ENCODE measurements at places on chromosomes 12 and 14.

DNA sequence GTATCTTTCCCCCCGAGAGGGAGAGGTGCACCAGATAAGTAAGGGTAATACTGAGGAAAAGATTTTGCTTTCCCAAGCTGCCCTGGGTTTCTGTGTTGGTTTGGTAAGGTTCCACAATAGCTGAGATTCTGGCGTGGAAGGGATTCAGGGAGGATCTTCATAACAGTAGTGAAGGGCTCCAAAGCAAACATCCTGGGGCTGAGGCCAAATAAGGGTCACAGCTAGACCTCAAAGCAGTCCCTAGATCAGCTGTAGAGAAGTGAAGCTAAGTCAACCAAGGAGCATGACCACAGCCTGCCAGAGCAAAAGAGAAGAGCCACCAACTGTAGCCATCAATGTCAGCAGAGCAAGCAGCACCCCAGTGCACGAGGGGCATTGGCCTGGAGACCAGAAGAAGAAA lies 73.2 kb upstream of the SLC35F4 start:
- DNase-seq = no peak

DNA sequence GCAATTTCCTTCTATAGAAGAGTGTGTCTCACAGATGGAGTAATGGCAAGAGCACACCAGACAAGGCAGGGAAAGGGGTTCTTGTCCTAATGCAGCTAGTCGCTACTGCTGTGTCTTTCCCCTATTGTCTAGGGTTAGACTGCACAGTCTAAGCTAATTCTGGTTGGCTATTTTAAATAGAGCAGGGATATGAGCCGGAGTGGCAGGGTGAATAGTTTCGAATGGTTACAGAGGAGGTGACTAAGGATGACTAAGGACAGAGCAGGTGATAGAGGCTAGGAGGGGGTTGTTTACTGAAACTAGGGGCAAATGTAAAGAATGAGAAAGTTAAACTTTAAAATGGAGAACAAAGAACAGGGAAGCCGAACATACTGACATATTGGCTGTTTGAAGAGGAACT lies 25.6 kb upstream of the CPNE8 start:
- DNase-seq = no peak

- no peak for DNase-seq
Observed at GRCh38 chr14:65850429-65851135, 438.1 kb downstream of the FUT8 start.

GRCh38 chr12:57719777-57720605 lies 18.6 kb downstream of the AGAP2 start:
- no peak for DNase-seq

DNA sequence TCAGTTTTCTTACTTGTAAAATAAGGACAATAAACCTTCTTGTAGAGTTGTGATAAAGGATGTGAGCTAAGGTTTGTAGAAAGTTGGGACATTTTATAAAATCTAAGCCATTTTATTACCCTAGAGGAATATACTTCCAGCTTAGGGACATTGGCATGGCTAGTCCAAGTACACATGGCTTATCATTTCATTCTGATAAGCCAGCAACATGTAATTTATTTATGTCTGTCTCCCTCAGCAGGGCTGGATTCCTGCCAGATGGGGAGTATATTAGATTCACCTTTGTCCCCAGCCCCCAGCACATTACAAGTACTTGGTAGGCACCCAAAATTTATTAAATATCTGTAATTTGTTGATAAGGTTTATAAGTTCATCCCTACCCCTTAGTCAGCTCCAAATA lies 6.3 kb upstream of the ATG14 start:
- no peak for DNase-seq

DNA sequence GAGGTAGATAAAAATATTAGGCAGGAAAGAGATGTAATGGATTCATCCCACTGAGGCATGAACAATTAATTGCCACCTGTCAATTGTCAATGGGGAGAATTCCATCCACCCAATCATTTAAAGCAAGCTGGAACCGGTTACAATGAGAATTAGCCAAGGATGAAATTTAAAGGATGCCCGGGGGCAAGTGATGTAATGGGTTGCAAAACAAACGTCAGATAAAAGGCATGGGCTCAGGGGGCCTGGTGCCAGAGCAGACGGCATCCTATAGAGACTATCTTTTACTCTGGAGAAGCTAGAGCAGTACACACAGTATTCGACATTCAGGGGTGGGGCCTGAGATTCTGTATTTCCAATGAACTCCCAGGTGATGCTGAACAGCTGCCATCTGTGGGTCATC lies 80.5 kb upstream of the ZFP36L1 start:
- no peak for DNase-seq

DNA sequence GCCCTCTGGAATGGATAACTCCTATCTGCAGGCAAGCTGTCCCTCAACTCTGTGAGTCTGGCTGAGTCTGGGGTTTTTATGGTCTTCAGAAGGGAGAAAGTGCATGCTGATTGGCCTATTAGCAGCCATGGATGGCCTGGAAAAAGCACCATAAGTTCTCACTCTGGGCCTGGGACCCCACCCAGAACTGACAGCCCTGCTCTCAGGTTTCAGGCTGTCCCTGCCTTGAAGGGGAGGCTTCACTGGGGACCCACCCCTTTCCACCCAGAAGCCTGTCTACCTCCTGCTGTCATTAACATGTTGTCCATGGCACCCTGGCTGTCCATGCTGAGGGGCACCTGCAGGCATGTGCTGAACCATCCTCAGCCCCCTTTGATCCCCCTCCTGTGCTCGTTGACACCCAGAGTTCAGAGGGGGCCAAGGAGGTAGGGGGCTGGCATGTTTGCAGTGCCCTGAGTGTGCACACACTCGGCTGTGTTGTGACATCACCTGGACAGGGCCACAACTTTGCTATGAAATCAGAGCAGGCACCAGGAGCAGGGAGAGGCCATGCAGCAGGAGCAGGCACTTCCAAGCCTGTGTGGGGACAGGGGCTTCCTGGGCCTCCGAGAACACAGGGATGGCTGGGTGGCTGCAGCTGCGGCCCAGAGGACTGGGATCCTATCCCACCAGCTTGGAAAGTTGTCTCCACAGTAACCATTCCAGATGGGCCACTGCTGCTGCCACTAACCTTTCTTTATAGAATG lies 84.7 kb downstream of the ACSS3 start:
- no peak for DNase-seq

DNA sequence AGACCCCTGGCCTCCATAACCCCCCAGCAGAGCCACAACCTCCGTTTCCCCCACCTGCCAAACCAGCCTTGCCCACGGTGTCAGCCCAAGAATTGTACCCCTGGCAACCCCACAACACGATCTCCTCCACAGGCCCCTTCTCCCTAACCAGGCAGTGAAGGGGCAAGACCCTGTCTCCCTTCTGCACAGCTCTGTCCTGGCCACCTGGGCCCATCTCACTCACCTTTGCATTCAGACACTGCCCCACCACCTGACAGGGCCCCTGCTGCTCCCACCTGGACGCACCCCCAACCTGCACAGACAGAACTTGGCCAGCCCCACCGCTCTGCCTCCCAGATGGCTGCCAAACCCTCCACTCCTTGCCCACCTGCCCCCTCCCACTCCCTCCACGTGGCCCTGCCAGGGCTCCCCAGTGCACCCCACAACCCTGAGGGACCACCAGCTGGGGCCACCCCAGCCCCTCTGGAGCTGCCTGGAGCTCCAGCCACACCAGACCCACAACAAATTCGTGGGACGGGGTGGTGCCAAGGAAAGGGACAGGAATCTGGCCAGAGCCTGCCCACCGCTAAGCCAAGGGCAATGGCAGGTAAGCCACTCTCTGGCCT lies 11.8 kb downstream of the AHNAK2 start:
- DNase-seq = peak; percentile 22

DNA sequence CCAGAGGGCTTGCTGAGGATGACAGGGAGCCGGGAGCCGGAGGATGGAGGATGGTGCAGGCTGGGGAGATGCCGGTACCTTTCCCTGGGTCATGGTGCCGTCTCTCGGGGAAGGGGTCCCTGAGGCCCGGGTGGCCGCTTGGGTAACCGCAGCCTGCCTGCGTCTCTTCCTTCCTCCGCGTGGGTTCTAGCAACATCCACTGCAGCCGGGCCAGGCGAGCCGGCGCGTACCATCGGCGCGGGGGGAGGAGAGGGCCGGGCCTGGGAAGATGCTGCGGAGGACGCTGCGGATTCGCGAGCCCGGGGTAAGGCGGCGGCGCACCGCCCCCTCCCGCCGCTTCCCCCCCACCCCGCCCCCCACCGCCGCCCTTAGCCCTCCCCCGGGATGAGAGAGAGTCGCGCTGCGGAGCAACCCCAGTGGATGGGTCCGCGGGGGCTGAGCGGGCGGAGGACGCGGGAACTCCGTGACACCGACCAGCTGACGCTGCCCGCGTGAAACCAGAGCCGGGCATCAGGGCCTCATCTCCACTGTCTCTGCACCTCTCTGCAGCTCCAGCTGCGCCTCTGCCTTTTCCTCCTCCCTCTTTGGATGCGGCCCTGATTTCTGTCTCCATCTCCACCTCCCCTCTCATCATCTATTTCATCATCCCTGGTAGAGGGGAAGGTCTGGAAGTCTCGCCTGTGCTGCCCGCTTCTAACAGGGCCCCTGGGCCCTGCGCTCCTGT lies at the start of gene FAIM2:
Gene FAIM2 (minus strand): TSS at position 201 of the 724 bp plus-strand sequence. CDS start 108 bp downstream, at position 93.
- peak; percentile 64 for DNase-seq

GRCh38 chr12:49336645-49337584 lies at the start of gene C1QL4:
TSS of gene C1QL4 (minus strand) at chr12:49337188. CDS start at chr12:49336477, 711 bp downstream.
- peak; percentile 87 for DNase-seq

- DNase-seq = no peak
Observed at GRCh38 chr14:55256586-55256985, 14.6 kb upstream of the FBXO34 start.

DNA sequence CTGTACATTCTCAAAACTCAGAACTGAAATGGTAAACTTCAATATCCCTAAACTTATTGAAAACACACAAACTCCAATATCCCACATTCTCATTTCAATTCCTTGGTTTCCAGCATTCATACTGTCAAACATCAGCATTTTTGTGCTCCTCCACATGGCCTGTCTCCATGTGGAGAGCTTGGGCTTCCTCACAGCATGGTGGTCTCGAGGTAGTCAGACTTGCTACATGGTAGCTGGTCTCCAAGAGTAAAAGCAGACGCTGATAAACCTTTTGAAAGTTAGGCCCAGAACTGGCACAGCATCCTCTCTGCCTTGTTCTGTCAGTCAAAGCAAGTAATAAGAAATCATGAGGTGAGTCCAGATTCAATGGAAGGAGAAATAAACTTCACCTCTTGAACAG lies 70.5 kb downstream of the VCPKMT start:
- no peak for DNase-seq

DNA sequence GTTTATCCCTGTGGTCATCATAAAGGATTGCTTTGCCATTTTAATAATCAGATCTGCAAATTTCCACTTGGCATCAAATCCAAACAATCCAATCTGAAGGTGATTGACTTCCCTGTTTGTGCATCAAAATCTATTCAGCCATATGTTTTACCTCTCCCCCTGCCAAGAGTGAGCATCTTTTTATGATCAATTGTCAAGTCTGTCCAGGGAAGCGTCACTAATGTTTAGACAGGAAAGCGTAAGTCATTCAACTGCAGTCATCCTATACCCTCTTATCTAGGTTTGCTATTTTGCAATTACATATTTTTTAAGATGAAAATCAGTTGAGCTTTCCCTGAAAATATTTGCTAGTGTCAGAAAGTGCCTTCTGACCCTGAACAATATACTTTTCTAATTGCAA lies 1224.1 kb upstream of the SEL1L start:
- no peak for DNase-seq

DNA sequence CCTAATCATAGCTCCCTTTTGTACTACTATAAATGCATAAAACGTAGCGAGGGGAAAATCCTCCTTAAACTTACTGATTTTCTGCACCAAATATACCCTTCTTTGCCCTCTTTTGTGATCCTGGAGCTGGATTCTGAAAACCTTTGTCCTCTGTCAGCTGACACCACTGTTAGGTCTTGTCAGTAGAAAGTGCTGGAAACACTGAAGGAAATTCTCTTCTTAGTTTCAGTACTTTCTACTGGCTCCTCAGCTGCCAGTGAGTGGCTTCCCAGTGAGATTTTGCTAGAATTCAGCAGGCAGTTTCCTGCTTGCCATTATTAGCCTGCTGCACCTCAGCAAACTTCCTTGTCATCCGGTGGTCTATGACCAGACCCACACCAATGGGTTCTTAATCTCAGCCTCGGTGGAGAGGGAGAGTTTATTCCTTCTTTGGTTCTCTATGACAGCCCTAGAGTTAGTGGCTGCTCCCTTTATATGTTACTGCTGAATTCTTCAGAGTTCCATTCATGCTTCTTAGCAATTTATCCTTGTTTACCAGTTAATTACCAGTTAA lies 476.2 kb downstream of the FSCB start:
- DNase-seq = no peak

GRCh38 chr12:25263594-25263993 lies 12.9 kb upstream of the KRAS start:
- no peak for DNase-seq

Measured in left cardiac atrium (tissue), 4 donors.